ENCODE measurements at places on chromosomes 12 and 14. TPM values are rescaled to one million over a fixed set of nuclear protein-coding genes. Genes with fewer than 3 reads are reported as not detected.

- no peak for DNase-seq
Measured at GRCh38 chr14:67773844-67774377, 42.5 kb downstream of the ZFYVE26 start.

DNA sequence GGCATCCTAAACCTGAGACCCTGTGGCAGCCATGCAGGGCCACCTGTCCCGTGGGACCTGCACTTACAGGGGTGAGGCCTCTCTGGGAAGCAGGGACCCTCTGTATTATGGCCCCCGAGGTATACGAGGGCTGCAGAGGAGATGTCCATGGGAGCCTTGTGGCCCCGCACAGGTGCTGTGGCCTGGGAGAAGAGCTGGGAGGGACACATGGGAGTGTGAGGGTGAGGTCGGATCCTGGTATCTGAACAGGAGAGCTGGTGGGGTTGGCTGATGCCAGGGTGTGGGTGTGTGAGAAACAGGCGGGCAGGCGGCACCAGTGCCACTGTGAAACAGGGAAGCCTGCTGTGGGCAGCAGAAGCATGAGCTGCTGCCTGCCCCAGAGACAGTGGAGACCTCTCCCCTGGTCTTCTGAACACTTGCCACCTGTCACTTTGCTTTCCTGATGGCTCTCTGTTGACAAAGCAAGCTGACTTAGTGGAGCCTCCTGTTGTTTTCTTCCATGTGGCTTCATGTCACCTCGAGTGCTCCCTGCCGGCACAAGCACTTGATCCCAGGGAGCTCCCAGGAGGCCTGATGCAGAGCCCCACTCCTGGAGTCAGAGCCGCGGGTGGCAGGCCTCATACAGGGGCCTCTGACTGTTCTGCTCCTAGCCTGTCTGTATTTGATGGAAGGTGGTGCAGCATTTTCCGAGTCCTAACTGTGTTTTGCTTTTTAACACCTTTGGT, 19.8 kb upstream of the AMN start:
- no peak for DNase-seq

- no peak for DNase-seq
Measured at GRCh38 chr14:104476437-104476836, 103.1 kb upstream of the C14orf180 start.

DNA sequence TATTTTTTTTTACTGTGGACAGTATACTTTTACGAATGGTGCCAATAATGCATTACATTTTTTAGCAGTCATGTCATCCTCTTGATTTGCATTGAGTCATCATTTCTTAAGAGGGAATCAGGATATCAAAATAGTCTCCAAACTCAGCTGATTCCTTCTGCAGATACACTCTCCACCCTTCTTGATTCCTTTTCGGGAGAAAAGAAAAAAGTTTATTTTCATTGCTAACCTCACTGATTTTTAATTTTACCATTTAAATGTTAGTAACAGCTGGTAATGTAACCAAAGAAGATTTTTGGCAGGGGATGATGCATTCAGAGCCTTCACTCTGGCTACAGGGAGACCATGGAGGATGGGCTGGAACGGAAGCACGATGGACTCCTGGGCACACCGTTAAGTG, 47.5 kb downstream of the MRPL42 start:
- DNase-seq = peak; percentile 31

DNA sequence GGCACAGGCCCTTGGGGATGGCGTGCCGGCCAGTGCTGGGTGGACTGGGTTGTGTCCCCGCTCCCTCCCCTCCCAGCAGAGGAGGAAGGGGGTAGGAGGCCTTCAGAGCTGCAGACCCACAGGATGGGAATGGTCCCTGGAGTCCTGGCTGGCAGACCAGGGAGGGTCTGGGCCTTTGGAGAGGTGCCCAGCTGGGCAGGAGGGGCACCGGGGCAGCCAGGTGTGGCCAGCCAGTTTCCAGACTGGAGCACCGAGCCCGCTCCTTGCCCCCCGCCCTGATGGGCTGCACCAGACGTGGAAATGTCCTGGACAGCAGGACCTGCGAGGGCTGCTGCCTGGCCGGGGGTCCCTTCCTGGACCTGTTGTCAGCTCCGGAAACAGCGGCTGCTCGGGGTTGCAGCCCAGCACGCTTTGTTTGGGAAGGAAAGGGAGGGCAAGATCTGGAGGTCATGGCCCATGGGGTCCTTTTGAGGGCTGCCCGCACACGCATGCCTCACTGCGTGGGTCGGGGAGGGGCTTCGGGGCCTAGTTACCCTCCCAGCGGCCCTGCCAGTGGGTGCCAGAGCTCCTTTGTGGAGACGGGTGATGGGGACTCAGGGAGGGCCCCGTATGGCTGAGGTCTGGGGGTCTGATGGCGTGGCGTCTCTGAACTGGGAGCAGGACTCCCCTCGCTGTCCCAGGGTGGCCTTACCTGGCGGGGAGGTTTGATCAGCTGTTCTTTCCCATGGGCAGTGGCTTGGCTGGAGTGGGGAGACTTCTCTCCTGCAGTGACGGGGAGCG, 9.1 kb downstream of the KIF26A start:
- DNase-seq = no peak

DNA sequence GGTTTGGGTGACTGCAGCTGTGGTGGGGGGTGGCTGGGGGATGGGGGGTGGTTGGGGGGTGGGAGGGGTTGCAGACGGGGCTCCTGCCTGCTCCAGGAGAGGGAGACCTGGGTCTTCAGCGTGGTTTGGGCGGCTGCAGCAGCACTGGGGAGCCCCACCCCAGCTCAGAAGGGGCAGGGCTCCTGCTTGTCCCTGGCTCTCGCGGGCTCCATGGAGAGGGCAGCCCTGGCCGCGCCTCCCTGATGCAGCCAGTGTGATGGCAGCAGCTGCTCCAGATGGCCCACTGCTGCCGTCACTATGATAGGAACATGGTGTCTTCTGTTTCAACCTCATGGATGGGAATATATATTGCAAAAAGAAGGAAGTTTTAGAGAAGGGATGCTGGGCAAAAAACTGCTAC, 22.9 kb downstream of the TRHDE start:
- no peak for DNase-seq

GRCh38 chr12:42705863-42706262, 116.3 kb upstream of the PRICKLE1 start:
- DNase-seq = peak; percentile 86

- DNase-seq = no peak
Measured at GRCh38 chr14:33720284-33720787, 230.5 kb downstream of the EGLN3 start.

GRCh38 chr14:26319139-26319864, 278.5 kb downstream of the NOVA1 start:
- DNase-seq = no peak

- peak; percentile 21 for DNase-seq
Measured at GRCh38 chr12:119659289-119659897, 8.5 kb upstream of the PRKAB1 start.

- no peak for DNase-seq
Measured at GRCh38 chr12:5963515-5963914, 18.5 kb upstream of the ANO2 start.

DNA sequence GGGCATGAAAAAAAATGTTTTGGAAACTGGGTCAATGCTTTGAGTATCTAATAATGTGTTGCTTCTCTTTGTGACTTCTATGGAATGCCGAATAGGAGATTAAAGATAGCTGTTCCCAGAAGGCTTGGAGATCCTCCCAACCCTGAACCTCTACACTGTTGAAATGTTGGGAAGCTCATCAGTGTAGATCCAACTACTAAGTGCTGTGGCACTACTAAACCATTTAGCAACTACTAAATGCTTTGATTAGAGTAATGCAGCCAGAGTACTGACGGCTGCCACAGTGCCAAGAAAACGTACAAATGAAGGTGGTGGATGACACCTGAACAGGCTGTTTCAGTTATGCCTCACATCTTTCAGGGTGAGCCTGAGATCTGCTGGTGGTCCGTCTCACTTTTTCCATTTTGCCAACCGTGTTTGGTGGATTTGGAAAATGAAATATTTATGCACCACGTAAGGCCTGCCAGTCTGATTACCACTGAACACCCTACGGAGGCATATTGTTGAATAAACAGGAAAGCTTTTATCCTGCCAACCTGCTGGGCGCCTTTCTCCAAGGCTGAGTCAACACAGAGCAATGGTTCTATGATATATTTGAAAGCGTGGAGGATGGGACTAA, 938.0 kb upstream of the FLRT2 start:
- no peak for DNase-seq

DNA sequence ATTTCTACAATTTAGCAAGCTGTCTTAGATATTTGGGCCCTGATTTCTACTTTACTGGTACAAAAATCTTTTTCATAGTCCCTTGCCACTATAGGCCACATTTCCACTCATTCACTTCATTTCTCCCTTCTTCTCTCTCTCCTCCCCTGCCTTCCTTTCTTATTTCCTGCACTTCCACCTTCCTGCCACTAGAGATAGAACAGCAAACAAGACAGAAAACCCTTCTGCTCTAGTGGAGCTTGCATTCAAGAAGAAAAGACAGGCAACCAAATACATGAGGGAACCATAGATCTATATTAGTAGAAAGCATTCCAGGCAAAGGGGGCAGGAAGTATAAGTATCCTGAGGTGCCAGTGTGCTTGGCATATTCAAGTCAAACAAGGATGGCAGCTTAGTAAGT, 623.5 kb downstream of the FLRT2 start:
- DNase-seq = no peak

GRCh38 chr12:84974155-84974815, 61.7 kb upstream of the SLC6A15 start:
- no peak for DNase-seq

- DNase-seq = no peak
Measured at GRCh38 chr12:43241986-43242385, 310.0 kb downstream of the ADAMTS20 start.

The PTPRQ gene
- total RNA-seq = not detected

The HOXC4 gene
- 2.4 TPM for total RNA-seq

The PMEL gene
- 0.12 TPM for total RNA-seq

The PROX2 gene
- not detected for total RNA-seq

The LALBA gene
- total RNA-seq = not detected

The STXBP6 gene
- total RNA-seq = 2.6 TPM

The MUCL1 gene
- not detected for total RNA-seq

The CPM gene
- 27.0 TPM for total RNA-seq

The CELA1 gene
- not detected for total RNA-seq

The DHH gene
- total RNA-seq = not detected

The GLS2 gene
- 5.4 TPM for total RNA-seq
